ENCODE measurements at places on chromosomes 6 and 20.

DNA sequence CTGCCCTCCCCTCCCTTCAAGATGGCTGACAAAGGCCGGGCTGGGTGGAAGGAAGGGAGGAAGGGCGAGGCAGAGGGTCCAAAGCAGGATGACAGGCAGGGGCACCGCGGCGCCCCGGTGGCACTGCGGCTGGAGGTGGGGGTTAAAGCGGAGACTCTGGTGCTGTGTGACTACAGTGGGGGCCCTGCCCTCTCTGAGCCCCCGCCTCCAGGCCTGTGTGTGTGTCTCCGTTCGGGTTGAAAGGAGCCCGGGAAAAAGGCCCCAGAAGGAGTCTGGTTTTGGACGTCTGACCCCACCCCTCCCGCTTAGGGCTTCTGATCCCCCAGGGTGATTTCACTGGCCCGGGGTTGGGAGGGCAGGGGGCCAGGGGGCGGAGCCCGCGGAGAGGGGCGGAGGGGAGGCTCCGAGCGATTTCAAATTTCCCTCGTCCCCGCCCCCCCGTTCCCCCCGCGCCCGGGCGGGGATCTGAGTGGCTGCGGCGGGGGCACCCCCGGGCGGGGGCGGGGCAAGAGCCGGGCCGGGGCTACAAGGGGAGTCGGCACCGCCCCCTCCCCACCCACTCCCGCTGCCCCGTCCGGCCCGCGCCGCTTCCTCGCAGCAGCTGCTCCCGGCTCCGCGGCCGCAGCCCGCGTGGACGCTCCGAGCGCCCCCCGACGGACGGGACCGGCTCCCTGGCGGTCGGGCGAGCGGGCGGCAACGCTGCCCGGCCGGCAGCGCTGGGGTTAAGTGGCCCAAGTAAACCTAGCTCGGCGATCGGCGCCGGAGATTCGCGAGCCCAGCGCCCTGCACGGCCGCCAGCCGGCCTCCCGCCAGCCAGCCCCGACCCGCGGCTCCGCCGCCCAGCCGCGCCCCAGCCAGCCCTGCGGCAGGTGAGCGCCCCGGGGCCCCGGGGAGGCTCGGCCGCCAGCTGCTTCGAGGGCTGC, at the start of gene DNMT3B:
TSS of gene DNMT3B (plus strand) at position 555 of the 923 bp plus-strand sequence. CDS start 17,939 bp downstream, outside the sequence.
- peak; percentile 50 for DNase-seq

GRCh38 chr6:81938014-81938856, 185.8 kb upstream of the TENT5A start:
- DNase-seq, result no peak

GRCh38 chr20:32282461-32282860, 5.0 kb downstream of the KIF3B start:
- no peak for DNase-seq

DNA sequence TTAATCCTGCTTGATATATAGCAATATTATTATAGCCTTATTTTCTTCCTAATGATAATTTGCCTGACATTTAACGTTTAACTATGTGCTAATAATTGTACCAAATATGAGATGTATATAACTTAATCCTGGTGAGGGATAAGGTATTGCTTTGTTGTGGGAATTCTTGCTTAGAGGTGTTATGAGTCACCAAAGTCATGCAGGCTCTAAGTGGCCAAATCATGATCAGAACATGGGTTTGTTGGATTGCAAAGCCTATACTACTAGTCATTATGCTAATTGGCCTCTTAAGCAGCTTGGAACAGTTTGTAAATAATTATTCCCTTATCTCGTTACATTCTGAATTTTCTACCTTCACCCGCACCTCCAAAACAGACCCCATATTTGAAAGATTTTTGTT, 21.9 kb upstream of the C6orf141 start:
- DNase-seq, result no peak

- no peak for DNase-seq
These were observed 120.0 kb downstream of the CEBPB start for GRCh38 chr20:50310673-50311051.

DNA sequence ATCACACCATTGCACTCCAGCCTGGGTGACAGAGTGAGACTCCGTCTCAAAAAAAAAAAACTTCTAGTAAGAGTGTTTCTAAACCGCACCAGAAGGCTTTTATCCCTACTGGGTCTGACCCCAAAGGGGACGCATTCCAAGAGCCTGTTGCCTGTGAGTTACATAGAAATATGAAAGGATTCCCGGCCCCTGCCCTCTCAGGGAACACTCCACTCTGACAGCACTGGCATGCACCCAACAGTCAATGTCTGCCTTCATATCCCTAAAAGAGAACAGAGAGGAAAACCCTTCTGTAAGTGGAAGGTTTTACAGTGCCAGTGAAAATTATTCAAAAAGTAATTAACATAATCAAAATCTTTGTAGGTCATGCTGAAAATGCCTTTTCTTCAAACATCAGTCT, 117.1 kb upstream of the PTPRT start:
- DNase-seq, result no peak

GRCh38 chr20:38315290-38315966, 11.5 kb downstream of the BPI start:
- no peak for DNase-seq

- no peak for DNase-seq
These were observed at the start of gene PRRC2A for GRCh38 chr6:31620586-31621319. Gene PRRC2A (plus strand): TSS chr6:31620715. CDS start chr6:31622790, 2,075 bp downstream.

DNA sequence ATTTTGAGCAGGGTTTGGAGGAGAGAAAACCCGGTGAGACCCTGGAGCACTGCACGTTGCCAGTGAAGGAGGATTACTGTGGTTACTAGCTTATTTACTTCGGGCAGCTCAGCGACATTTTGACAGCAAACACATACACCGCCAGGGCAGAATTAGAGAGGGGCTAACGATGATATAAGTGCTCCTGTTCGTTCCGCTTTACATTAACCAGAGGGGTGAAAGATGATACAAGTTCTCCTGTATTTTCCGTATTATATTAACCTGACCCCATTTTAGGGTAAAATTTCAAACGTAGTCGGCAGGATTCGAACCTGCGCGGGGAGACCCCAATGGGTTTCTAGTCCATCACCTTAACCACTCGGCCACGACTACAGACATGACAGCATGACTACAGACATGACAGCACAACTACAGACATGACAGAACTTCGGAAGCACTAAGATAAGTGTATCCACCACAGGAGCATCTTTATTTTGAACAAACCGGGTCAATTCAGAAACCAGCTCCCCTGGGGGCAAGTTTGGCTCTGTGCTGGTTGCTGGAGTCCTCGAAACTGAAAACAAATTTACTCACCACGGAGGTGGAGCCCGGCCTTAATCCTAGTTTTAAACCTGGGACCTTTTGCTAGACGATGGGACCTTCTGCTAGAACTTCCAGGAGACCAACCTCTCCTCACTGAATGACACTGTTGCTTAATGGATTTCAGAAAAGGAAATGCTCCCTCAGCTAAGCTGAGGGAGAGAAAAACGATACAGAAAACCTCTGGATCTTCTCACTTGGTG, 80.4 kb upstream of the ZNF184 start:
- DNase-seq, result no peak

- no peak for DNase-seq
These were observed 801.2 kb upstream of the FLRT3 start for GRCh38 chr20:15138548-15139126.

GRCh38 chr6:154370545-154370944, 13.9 kb upstream of the IPCEF1 start:
- no peak for DNase-seq

DNA sequence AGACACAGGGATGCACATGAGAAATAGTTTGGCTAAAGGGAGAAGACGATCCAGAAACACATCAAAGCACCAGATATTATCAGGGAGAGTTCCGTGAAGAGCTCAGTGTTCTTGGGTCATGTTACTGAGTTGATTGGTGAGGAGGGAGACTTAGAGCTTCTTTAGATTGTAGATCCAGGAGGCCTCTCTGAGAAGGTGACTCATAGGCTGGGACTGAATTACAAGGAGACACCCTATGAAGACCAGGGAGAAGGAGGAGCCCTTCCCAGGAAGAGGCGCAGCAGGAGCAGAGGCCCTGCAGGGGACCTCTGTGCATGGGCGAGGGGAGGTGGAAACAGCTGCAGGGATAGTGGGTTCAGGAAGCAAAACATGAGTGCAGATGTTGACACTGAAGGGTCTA, 196.5 kb downstream of the SLC24A3 start:
- no peak for DNase-seq

- DNase-seq, result no peak
These were observed 130.0 kb upstream of the GMDS start for GRCh38 chr6:2375443-2375842.

DNA sequence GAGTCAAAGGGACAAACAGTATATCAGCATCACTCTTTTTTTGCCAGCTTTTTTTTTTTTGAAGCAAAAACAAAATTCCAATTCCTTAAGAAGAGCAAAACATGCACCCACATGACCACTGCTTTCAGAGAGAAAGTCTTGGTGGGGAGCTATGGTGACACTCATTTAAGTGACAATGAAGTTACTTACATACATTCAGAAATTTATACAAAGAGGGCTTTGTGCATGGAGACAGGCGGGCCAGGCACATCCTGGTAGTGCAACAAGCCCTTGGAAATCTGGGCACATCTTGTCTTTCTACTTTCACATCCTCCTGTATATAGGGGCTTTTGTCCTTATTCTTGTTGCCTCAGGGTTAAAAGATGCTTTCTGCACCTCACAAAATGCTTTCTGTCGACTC, 55.9 kb downstream of the IL22RA2 start:
- DNase-seq, result no peak

DNA sequence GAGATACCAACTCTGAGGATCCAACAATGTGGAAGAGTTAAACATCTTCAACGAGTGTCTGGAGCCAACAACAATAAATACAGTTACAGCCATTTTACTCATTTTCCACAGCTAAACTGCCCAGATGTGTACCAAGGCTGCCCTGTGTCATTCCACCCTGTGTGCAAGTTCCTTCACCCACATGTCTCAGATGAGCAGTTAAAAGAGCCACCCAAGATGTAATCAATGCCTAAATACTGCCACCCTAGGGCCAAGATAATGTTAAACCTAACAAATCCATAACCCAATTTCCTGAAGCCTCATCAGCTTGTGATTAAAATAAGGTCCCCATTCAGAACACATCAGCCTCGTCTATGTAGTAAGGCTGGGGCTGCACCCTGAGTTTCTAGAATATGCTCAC, 59.9 kb downstream of the GMDS start:
- DNase-seq, result no peak

- no peak for DNase-seq
These were observed 40.9 kb downstream of the ZFP64 start for GRCh38 chr20:52150440-52151258.

GRCh38 chr20:1813674-1814635, 81.3 kb upstream of the SIRPA start:
- DNase-seq, result no peak

- no peak for DNase-seq
These were observed 58.4 kb downstream of the TRERF1 start for GRCh38 chr6:42393339-42393738.

- no peak for DNase-seq
These were observed 34.4 kb downstream of the CBFA2T2 start for GRCh38 chr20:33524261-33524660.

DNA sequence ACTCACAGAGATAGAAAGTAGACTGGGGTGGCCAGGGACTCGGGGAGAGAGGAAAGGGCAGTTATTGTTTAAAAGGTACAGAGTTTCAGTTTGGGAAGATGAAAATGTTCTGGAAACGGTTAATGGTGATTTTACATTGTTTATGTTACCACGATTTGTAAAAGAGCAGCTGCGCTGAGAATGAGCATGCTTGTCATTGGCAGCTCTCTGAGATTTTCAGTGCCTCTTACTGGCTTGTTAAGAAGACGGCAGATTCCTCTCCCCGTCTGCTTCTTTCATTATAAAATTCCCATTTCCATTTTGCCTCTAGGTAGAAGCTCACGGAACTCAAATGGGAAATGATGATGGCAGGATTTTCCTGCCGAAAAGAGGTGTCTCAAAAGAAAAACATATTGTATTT, 39.7 kb upstream of the PPP1R3G start:
- DNase-seq, result no peak

DNA sequence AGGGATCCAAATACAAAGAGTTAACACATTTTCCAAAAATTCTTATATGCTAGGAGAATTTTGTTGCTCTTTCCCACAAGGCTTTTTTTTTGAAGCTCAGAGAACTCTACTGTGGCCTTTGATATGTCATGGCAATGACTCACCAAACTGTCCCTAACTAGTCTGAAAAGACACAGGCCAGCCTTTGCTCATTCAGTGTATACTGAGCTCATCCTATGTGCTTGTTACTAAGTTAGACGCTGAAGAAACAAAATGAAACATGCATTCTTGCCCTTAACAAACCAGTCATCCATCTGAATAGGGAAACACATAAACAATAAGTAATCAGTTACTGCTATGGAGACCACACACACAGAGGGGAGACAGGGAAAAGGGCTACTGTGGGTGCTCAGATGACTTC, 291.8 kb downstream of the FOXC1 start:
- no peak for DNase-seq

GRCh38 chr6:12152023-12152970, 137.9 kb upstream of the EDN1 start:
- DNase-seq, result no peak

- no peak for DNase-seq
These were observed 9.9 kb downstream of the TBCC start for GRCh38 chr6:42735976-42736375.

- DNase-seq, result no peak
These were observed 234.7 kb upstream of the ADGRB3 start for GRCh38 chr6:68400396-68400795.

GRCh38 chr20:45863543-45864470, 6.4 kb downstream of the ZSWIM3 start:
- DNase-seq, result no peak

- no peak for DNase-seq
These were observed 34.7 kb downstream of the TFEB start for GRCh38 chr6:41700463-41701347.

DNA sequence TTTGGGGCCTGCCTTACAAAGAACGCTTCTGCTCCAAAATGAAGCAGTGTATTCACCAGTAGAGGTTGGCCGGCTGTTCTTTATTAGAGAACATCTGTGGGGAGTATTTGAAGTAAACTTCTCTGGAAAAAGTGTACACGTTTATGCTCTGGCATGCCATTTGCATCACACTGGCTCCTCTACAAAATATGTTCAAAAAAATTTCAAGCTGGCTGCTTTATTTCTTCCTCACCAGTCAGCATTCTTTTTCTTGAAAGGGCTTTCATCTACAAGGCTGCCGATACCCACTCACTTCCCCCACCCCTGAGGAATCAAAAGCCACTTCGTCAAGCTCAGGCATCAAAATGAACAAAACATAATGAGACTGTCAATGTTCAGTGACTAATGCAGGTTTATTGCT, 294.1 kb downstream of the TFAP2B start:
- no peak for DNase-seq

All from activated gamma-delta T cell treated with anti-CD3 and anti-CD28 coated beads, Interleukin-2, amount 50 U/mL, for 16 hours (primary cell).